ENCODE measurements at places on chromosomes 5 and 9. TPM values are rescaled to one million over a fixed set of nuclear protein-coding genes. Genes with fewer than 3 reads are reported as not detected.

- DNase-seq, result no peak
These were observed 49.0 kb upstream of the KDM4C start for GRCh38 chr9:6708732-6709131.

GRCh38 chr9:129148463-129149204, 29.4 kb downstream of the IER5L start:
- no peak for DNase-seq

DNA sequence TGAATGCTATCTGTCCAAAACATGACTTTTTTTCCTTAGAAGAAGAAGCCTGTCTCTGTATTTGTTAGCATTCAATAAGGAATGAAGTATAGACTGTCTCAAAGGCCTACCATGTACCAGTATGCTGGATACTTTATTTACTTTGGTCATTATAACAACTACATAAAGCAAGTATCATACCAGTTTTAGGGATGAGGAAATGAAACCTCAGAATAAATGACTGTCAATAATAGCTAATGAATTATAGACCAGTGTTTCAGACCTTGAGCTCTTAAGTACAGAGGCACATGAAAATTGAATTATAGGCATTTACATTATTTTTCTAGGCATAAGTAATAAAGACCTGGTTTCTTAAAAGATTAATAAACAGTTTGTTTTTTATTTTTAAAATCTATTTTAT, 166.4 kb upstream of the TLX3 start:
- no peak for DNase-seq

DNA sequence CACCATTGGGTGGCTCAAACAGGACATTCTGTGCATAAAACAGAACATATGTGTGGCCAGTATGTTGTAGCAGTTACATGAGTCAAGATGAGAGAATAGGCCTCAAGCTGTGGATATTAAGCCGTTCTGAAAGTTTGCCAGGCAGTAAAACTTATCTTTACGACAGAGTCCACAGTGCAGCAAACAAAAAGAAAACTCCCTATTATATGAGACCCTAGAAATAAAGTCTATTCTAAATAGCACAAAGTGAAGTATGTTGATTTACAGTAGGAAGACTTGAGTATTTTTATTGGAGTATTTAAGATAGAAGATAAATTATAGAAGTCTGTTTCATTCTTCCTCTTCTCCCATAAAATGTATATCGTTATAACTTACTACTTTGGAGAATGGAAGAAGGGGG, 271.5 kb downstream of the ADGRV1 start:
- no peak for DNase-seq

GABRA1 gene
- not detected for polyA plus RNA-seq

DNA sequence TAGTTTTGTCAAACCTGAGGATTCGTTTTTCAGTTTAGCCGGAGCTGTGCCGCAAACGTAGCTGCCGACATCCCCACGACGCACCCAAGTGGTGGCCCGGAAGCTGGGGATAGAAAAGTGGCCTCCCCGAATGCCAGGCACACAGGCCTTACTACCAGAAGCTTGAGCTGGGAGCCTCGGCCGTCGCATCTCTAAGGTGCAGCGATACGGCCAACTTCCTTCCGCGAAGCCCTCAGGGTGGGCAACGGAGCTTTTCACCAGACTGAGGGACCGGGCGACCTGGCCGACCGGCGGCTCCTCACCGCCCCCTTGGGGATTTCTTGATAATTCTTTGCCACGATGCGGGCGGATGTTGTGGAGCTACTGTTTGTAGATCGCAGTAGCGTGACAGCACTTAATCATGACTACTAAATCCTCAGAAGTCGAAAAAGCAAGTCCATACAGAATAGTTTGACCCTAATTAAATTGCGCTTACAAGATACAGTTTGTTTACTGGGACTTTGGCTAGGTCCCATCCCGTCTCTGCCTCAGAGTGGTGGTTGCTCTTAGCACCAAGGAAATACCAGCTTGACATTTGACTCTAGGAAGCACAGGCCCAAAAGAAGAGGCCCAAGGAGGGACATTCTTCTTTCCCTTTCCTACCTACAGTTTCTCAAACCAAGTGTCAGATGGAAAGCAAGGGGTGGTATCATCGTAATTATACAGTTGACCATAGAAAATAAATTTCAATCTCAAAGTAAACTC, 613 bp upstream of the TMEM267 start:
- peak; percentile 45 for DNase-seq
